ENCODE measurements at places on chromosomes 1 and 21.

- no peak for DNase-seq
Measured at GRCh38 chr1:151581921-151582320, 29.9 kb upstream of the SNX27 start.

DNA sequence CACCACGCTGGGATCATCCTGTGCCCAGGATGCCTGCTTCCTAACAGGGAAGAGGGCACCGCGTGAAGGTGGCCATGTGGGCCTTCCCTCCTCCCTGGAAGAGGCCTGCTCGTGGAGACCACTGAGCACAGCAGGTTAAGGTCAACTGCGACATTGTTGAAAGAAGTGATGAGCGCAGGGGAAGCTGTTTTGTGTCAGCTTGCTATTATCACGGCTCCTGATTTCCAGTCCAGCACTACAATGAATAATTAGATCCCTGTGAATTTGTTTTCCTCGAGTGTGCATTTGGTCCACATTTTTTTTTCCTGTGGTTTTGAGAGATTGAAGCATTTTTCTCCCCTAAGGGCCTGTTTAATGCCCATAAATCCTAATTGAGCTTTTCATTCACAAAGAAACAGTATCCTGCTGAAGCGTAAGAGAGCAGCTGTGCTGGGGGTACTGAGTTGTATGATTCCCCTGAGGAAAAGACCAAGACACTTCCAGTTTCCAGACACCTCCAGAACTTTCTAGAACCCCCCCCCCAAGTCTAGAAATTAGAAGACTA lies 204.9 kb downstream of the KCNJ6 start:
- DNase-seq: no peak

- no peak for DNase-seq
Measured at GRCh38 chr21:42507418-42507817, 6.2 kb upstream of the SLC37A1 start.

GRCh38 chr1:205954819-205955404 lies 11.7 kb upstream of the SLC26A9 start:
- no peak for DNase-seq

DNA sequence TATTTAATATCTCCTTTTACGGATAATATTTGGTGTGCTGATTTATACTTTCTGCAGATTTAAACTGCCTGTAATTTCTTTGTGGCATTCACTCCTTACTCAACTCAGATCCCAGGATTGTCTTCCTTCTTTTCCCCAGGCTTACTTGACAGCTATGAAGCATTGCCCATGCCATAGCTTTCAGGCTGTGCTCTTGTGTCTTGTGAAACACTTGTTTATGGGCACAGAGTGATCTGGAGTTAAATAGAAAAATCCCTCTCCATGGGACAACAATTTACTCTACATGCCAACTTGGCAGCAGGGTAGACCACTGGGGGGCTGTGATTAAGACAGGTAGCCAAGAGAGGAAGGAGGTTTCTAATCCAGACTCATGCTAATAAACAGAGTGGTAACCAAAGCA lies 57.4 kb downstream of the PPP1R12B start:
- DNase-seq: no peak

GRCh38 chr21:46099476-46099875 lies 1.6 kb downstream of the COL6A2 start:
- peak; percentile 3 for DNase-seq

DNA sequence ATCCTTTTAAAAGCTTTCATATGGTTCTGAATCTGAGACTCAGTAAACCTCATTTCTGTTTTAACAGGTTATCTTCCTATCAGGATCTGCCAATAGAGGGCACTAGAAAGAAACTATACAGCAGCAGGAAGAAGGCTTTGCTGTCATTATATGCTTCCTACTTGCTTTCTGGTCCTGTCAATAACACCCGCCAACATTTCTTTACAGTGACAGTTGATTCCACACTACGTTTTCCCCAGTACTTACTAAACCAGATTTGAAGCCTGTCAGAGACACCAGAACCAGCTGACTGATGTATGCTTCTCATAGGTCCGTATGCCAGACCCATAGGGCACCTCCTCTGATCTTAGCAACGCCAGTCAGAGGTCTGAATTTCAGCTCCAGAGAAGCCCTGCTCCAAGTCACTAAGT lies 341.0 kb upstream of the NEGR1 start:
- no peak for DNase-seq

GRCh38 chr1:67683316-67683715 lies 1.7 kb upstream of the GADD45A start:
- no peak for DNase-seq

DNA sequence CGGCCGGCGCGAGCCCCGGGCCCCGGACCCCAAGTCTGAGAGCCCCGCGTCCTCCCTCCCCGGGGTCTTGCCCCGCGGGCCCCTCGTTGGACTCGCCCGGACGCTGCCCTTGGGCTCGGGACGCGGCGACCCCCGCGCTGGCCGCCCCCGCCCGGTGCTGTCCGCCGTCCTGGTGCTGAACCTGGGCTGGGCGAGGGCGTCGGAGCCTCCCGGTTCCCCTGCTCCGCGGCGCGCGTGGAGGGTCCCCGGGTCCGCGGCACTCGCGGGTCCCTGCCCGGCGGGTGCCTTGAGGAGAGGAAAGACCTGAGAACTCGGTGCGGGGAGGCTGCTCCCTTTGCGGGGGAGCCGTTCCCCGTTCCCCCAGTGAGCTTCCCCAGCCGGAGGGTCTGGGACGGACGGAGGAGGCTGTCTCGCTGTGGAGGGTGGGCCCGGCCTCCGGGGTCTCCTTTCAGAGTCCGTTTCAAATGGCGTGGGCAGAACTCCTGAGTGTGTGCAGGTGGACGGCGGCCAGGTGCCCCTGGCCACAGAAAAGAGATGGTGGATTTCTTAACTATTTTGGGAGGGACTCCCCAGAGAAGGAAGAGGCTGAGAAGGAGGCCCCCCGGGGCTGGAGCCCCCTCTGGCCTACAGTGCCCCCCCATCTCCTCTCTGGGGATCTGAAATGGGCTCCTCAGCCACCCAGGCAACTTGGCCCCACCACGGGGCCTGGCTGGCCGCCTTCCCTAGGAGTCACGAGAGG lies 595 bp downstream of the GABRD start:
- DNase-seq: no peak

DNA sequence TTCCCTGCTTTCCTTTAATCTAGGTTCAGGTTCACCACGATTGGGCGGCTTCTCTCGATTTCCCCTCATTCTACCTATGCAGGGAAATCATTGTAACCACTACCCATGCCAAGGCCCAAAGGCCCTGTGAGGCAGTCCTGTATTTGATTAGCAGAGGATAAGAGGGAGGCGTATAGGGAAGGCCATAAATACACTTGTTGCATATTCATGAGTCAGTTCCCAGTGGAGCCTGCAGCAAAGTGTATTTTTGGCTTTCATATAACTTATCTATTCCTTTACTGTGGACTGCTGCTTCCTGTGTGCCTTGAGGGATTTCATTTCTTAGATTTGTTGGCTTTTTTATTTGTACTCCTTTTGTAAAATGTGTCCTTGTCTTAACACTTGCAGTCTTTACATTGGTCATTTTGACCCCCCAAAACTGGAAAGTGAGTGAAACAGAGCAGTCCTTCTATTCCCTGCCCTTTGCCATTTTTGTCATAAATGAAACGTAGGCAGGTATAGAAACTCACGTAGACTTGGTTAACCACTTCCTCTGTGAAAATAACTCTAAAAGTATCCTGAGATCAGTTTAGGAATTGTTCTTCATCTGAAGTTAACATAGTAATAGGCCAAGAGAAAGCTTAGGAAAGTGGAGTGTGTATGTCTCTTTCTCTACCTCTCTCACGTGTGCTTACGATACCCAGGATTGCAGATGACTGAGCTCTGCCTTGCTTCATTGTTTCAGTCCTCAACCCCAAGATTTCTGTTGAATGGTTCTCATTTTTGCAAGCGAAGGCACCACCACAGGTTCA lies 19.6 kb upstream of the KCNQ4 start:
- no peak for DNase-seq

GRCh38 chr1:27163093-27163492 lies 8.2 kb upstream of the SLC9A1 start:
- DNase-seq: no peak

- no peak for DNase-seq
Measured at GRCh38 chr1:7878027-7878426, 25.2 kb upstream of the UTS2 start.

DNA sequence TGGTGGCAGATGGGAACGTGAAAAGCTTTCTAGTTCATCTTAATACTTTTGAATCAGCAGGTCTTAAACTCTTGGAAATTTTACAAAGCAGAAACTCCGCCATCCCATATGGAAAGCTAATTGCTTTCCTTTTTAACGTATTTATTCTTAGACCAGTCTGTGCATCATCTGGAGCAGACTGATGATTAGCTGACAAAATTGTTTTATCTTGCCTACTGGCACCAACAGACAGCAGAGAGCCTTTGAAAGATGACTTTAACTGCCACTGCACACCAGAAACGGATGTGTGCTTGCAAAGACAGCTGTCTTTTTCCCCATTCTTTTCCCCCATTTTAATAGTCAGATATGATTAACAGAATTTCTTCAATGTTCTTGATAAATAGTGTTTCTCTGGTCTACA lies 97.0 kb downstream of the PLD5 start:
- DNase-seq: no peak

Data from thoracic aorta (tissue), 2 donors.